ENCODE measurements at places on chromosomes 12 and 14.

GRCh38 chr12:101919447-101919846 lies 42.1 kb downstream of the DRAM1 start:
- DNase-seq = no peak

GRCh38 chr12:67818459-67818903 lies 169.9 kb downstream of the DYRK2 start:
- no peak for DNase-seq

DNA sequence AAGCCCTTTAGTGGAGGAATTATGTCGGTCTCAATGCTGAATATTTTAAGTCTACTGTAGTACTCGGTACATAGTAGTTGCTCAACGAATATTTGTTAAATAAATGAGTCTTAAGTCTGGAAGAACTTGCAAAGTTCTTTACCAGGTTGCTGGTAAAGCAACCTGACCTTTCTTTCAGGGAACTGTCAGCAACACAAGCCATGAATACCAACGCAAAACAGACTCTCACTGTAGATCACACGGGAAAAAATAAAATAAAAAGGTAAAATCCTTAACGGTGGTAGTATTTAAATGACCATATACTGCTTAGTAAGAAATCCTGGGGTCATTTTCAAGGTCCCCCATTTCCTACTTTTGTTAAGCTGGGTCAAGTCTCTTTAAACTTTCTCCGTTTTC lies 447 bp upstream of the NUBPL start:
- DNase-seq = no peak

DNA sequence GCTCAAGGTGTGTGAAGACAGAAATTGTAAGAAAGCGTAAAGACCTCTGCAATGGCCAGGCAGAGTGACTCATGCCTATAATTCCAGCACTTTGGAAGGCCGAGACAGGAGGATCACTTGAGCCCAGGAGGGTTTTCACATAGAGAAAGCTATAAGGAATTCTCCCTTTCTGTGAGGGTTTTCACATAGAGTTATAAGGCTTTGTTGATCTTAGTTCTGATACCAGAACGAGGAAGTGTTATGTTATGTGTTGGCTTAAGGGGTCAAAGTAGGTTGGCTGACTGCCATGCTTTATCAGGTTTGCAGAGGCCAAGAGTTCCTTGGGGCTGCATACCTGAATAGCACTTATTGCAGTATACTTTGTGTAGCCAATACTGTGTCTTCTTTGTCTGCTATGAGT lies 139.1 kb downstream of the ERC1 start:
- no peak for DNase-seq

- DNase-seq = no peak
Measured at GRCh38 chr14:103711516-103712431, 3.5 kb downstream of the XRCC3 start.

- DNase-seq = no peak
Measured at GRCh38 chr12:52216100-52216499, 16.9 kb upstream of the KRT7 start.

DNA sequence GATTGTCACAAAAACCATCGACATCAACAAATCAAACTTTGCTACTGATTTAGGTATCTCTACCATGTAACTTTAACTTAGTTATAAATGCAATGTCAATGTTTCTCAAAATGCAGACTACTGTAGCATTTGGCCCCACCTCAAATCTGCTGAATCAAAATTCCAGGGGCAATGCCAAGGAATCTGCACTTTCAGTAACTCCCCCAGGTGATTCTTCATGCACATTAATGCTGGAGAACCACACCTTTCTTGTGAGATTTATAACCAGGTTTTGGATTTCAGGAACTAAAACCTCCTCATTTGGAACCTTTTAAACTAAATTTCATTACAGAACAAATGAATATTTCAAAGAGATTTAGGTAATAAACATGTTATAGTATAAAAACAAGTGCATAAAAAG lies 4.9 kb downstream of the ATP2B1 start:
- no peak for DNase-seq

DNA sequence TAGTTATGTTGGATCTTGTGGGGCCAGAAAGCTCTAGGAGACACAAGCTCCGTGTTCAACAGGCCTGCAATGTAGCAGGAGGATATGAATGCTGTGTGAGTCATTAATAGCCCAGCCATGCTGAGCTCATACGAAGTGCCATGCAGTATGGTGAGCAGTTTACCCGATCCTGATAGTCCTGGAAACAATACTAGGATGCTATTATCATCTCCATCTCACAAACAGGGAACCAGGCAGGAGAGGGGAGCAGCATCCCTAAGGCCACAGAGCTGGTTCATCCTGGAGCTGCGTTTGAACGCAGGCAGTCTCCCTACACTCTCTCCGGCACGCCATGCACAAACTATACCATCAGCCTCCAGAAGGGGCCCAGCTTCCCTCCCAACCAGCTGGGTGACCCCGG lies 20.5 kb downstream of the TTC7B start:
- no peak for DNase-seq

DNA sequence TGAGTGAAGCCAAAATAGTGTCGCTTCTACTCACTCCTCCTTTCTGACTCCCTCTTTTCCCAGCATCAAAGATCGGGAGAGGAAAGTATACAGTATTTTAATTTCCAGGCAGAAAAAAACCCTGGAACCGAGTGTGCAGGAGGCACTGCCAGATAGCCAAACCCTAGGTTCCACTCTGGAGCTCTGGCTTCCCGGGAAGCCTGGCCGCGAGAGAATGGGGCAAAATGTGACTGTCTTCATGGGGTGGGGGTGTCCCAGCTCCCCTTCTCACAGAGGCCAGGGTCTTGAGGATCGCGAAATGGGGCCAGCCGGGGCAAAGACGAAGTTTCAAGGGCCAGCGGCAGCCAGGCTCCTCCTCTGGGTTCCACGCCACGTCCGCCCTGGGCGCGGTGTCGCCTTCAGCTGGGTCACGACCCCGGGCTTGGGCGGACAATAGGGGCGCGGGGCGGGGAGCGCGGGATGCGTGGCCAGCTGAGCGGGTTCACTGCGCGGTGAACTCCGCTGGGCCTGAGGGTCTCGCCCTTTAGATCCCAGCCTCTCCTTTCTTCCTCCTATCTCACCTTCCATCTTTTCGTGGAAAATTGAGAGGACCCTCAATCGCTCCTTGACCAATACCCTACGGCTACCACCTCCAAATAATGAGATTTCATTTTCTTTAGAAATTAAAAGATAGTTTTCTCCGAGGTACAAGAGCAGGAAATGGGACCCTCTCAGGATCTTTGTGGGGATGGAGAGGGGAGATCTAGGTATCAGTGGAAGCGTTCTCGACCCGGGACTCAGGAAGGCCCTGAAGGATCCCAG lies 6.7 kb downstream of the HOXC4 start:
- DNase-seq = no peak

DNA sequence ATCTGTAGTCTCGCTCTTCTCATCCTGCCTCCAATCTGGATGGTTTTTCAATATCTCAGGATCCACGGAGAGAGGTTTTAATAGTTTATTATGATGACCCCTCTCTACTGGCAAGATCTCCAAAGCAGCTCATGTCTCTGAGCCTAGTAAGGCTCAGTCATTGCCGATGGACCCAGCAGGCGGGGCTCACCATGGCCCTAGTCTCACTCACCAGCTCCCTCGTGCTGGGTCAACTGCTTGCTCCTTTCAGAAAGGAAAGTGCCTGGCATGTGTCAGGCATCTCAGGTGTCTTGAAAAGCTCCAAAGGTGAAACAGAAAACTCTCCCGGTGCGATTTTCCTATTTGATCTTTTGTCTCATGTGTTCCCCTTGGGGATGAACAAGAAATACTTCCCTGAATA lies 179.0 kb downstream of the CALM1 start:
- no peak for DNase-seq

GRCh38 chr14:38253676-38254075 lies 2.2 kb downstream of the CLEC14A start:
- DNase-seq = no peak

- DNase-seq = peak; percentile 88
Measured at GRCh38 chr12:111812881-111813741, 28.9 kb upstream of the MAPKAPK5 start.

DNA sequence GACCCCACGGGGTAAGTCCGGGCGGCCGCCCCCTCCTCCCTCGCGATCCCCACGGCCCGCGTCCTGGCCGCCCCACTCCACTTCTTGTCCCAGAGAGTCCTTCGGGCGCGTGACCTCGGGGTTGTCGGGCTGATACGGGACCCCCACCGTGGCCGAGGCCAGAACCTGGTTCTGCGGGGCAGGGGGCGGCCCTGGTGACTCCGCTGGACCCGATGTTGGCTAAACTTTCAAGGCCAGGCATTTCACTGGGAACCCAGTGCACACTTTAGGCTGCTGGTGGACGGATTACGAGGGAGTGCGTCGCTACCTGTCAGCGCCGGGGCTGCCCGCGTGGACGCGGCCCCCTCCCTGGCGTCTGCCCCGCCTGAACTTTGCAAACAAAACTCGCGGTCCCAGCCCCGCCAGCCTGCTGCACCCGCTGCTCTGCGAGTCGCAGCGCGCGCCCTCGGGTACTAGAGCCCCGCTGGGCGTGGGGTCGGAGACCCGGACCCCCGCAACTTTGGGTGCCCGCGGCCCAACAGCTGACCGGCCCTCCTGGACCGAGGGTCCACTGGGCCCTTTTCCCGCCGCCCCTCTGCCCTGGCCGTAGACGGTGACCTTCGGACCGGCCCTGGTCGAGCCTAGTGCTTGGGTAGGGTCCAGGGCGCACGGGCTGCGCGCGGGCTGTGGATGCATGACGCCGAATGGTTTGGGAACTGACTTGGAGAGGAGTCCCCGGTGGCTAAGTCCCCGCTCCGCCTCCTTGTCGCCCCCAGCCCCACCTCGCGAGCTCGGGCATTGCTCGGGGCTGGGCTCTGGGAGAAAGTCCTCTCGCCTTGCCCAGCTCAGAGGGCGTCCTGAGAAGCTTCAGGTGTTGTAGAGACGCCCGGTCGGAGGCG lies 624 bp downstream of the RIN3 start:
- peak; percentile 22 for DNase-seq

- no peak for DNase-seq
Measured at GRCh38 chr12:58082996-58083395, 141.6 kb downstream of the ATP23 start.

- no peak for DNase-seq
Measured at GRCh38 chr12:48182631-48183030, 813 bp upstream of the CCDC184 start.

DNA sequence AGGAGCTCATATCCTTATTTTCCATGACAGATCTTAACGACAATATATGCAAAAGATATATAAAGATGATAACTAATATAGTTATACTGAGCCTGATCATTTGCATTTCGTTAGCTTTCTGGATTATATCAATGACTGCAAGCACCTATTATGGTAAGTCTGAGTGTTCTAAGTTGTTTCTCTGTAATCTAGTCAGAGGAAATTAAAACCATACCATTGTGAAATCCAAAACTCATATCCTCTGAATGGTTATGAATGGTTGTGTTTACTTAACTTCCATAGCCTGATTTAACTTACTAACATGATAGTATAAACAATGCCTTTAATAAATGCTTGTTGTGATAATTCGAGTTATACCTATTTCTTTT lies 760 bp downstream of the TMEM19 start:
- DNase-seq = peak; percentile 14

GRCh38 chr12:71725011-71725410 lies 29.7 kb upstream of the RAB21 start:
- DNase-seq = no peak

DNA sequence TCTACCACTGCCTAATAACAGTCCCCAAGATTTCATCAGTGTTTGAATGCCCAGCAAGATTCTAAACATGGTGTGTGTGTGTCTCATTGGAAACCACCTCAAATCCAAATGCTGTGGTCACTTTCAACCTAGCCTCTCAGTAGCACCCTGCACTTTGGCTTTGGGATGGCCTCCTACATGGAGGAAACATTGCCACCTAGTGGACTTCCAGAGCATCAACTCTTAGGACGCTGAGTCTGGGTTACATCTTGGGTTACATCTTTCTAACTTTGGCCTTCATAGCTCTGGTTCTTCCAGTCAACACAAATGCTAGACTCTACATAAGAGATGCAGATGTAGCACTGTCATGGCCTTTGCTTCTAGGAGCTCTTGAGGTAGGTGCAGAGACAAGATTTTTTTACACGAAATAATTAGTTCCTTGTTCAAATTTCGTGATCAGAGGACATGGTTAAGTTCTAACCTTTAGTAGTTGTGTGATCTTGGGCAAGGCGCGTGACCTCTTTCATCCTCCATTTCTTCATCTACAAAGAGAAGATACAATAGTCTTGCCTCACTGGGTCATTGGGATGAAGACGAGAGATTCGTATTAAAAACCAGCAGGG lies 113.5 kb upstream of the VASH1 start:
- peak; percentile 49 for DNase-seq

DNA sequence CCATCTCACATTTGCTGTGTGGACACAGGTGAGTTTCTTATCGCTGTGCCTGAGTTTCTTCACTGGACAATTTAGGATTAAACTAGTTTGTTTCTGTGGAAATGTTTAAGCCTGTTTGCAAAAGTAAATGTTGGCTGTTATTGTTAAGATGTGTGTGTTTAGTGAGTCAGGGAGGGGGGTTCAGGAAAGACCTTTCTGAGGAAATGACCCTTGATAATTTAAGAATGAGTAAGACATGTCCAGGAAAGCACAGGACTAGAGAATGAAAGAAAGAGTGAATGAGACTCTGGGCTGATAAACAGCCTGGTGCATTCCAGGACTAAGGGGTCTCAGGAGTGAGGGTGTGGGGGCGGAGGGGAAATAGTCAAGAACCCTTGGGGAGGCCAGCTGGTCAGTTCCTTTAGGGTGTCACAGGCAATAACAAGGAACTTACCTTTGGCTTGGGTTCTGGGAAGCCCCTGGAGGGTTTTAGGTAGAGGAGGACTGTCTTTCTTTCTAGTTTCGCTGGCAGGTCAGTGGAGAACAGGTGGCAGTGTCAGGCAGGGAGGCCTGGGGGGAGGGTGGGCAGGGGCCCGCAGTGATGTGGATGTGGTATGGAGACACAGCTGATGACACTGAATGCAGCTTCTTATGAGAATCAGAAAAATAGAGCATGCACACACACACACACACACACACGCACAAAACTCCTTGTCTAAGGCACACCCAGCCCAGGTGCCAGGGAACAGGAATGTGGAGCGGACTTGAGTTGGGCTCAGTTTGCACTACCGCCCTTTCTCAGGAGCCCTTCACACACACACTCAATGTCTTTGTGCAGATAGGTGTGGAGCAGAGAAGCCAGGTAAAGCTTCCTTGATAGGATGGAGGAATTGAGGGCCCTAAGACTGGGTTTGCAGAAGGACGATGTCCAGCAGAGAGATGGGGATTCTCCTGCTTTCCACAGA lies 1005.5 kb downstream of the VRK1 start:
- DNase-seq = no peak

Data from germinal center (tissue), 1 donor.